ENCODE measurements at places on chromosomes 1 and 21.

- DNase-seq = no peak
Observed at GRCh38 chr21:43190544-43190943, 21.7 kb downstream of the CRYAA start.

DNA sequence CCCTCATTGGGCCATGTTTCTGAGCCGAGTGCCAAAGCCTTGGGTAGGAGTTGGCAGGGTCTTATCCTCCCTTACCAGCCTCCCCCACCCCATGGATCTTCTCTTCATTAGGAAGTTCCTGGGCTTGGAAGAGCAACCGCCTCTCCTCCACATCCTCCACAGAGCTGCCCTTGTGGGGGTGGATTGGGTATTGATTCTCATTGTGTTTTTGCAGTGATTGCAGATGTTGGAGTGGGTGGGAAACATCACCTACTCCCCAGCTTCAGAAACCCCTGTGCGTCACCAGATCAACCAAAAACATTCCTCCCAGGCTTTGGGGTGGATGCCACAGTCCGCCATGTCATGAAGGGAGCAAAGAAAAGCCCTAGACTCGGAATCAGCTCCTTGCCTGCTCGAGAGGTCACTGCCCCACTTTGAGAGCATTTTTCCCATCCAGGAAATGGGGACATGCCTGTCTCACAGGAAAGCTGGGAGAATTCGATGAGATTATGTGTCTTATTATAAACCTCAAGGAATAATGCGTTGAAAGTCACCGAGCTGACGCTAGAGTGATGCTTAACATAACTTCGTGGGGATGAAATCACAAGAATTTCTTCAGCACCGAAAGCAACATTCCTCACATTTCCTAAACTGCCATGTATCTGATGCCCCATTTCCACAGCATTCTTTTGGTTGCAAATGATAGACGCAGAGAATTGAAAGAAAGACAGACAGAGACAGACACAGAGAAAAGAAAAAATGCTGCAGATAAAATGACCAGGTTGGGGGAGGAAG lies 44.7 kb upstream of the ZBTB40 start:
- DNase-seq = no peak

DNA sequence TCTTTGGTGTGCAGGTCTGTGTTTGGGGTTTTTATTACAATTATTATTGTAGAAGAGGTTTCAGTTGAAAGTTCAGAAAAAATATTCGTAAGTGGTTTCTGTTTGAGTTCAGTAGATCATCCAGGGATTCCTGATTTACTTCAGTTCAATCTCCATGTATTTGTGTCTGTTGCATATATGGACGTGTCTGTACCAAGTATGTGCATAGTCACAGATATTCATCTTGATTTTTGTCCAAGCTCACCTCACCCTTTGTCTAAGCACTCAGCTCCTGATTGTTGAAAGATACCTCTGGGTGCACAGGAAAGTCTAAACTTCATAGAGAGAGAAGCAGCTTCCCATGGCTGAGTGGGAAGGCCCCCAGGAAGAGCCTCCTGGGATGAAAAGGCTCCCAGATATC lies 141.7 kb downstream of the TBX15 start:
- no peak for DNase-seq

GRCh38 chr1:38291336-38291735 lies 244.7 kb upstream of the POU3F1 start:
- no peak for DNase-seq

- DNase-seq = no peak
Observed at GRCh38 chr21:24183077-24183476, 1424.2 kb downstream of the MRPL39 start.

- no peak for DNase-seq
Observed at GRCh38 chr21:41631564-41632461, 123.9 kb upstream of the TMPRSS2 start.

GRCh38 chr1:225892307-225892706 lies 3.4 kb upstream of the LEFTY1 start:
- DNase-seq = no peak

DNA sequence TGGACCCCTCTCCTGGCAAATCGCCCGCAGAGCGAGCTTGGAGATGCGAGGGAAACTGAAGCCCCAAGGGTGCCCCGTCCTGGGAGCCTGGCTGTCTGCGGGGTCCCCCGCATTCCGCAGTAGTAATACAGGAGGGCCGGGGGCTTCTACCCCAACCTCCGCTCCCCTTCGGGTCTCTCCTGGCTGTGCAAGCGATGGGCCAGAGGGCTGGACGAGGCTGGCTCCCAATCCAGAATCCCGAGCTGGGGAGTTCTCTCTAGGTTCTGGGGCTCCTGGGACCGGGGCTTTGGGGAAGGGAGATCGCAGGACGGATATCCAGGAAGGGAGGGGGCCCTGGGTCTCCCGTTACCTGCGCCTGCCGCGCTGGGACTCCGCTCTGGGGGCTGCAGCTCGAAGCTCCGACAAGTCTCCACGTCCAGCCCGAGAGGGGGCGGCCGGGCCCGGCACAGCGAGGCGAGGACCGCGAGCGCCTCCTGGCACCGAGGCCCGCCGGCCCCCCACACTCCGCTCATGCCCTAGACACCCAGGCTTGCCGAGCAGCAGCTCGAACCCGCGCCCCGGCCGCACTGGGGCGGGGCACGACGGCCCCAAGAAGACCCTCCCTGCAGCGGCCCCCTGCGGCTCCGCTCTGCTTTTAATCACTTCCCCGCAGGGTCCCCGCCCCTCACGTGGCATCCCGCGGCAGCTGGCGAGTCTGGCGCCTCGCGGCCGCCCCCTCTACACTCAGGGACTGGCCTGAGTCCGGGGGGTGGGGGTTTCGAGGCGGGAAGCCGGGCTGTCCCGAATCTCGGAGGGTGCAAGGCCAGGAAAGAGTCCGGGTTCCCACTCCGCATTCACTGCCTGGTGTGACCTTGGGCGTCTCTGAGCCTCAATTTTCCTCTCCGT lies at the start of gene SYT6:
TSS of gene SYT6 (minus strand) at position 609 of the 885 bp plus-strand sequence. CDS start at position 512, 97 bp downstream.
- no peak for DNase-seq

- DNase-seq = no peak
Observed at GRCh38 chr1:48640836-48641492, 135.7 kb downstream of the BEND5 start.

- no peak for DNase-seq
Observed at GRCh38 chr1:8517661-8518489, 200.0 kb downstream of the SLC45A1 start.

GRCh38 chr1:117363571-117364048 lies 3.6 kb upstream of the MAN1A2 start:
- DNase-seq = no peak

DNA sequence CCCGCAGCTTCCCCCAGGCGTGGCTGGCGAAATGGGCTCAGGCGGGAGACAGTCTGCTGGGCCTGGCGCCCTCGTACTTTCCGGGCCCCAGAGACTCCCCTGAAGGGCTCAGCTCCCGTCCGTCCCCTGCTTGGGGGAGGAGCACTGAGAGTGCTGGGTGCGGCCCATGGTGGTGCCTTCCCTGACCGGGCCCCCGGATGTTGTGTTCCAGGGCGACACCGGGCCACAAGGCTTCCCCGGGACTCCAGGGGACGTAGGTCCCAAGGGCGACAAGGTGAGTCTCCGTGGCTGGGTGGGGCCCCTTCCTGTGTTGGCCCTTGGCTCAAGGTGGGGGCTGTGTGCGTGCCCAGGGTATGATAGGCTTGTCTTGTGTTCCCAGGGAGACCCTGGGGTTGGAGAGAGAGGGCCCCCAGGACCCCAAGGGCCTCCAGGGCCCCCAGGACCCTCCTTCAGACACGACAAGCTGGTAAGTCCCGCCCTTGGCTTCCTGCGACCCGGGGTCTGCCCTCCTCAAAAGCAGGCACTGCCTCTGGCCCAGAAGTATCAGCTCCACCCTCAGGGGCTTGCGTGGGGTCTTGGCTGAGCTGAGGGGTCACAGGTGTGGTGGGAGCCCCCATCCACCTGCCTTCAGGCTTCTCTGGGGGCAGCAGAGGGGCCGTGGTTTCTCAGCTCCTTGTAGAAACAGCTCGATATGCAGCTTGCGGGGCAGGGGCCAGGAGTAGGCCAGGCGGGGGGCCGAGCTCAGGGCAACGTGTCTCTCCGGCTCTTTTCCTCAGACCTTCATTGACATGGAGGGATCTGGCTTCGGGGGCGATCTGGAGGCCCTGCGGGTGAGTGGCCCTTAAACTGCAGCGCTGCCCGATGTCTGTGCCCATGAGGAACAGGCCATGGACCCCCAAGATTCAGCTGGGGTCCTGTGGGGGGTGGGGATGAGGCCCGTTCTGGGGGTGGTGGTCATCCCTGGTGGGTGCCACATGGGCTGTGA lies 62.3 kb downstream of the SLC19A1 start:
- no peak for DNase-seq

DNA sequence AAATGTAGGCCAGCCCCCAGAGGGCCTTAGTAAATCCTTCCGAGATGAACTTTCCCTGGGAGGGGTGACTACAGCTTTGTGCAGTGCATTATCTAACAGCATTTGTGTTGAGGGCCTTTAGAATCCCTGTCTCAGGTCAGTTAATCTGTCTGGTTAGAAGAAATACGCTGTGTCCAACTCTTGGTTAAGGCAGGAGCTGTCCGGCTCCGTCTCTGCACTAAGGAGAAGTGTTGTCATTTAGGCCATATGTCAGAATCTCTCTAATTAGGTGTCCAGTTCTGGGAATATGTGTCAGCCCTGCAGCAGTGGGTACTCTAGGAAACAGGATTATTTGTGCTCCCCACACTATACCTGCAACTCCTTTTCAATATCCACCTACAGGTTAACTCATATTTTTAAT lies 67.1 kb upstream of the DESI2 start:
- no peak for DNase-seq

- no peak for DNase-seq
Observed at GRCh38 chr1:16396591-16396990, 29.5 kb downstream of the SZRD1 start.

DNA sequence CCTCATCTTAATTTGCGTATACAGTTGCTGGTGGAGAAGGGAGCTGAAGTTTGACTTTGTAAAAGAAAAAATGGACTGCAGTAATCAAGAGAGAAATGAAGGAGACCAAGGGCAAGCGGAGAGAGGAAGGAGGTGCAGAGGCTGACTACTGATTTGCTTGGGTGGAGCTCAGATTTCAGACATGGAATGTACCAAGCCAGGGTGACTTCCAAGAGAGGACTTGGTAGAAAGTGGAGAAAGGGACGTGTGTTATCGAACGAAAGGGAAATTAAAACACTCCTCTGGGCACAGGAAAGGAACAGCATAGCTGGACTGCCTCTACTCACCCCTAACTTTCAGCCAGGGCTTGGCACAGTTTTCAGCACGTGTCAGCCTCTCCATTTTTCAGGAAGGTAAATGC lies 15.1 kb upstream of the HEATR1 start:
- DNase-seq = no peak

- DNase-seq = no peak
Observed at GRCh38 chr1:195327361-195327760, 1280.9 kb downstream of the KCNT2 start.

DNA sequence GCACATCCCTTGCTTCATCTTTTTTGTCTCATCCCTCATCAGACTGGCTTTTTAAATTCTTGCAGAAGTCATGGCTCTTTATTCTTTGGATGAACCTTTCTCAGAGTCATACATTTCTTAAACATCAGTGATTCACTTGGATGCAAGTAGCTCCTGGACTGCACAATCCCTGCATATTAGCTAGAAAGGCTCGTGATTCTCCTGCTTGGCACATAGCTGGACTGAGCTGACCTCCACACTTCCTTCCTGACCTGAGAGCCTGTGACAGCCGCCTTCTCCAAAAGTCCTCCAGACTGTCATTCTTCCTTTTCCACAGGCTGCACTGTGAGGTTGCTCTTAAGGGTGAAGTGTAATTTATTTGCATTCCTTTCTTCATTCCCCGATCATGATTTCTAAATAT lies 109.4 kb downstream of the RGL1 start:
- DNase-seq = no peak

- no peak for DNase-seq
Observed at GRCh38 chr21:44379991-44380865, 26.8 kb downstream of the TRPM2 start.

DNA sequence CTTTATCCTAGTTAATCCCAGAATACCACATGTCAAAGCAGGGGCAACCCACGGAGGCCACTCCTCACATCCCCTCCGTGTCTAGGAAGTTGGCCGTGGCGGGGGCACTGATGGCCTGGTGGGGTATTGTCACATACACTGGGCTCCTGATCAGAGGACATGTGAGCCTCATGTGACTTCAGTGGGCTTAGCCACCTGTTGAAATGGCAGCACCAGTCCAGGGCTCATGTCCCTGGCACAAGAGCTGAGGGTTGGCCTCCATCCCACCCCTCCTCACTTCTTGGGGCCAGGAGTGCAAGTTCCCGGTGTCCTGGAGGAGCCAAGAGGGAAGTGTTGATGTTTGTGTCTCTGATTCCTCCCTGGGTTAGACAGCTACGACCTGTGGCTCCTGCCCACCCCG lies 313.4 kb downstream of the CAMTA1 start:
- no peak for DNase-seq

DNA sequence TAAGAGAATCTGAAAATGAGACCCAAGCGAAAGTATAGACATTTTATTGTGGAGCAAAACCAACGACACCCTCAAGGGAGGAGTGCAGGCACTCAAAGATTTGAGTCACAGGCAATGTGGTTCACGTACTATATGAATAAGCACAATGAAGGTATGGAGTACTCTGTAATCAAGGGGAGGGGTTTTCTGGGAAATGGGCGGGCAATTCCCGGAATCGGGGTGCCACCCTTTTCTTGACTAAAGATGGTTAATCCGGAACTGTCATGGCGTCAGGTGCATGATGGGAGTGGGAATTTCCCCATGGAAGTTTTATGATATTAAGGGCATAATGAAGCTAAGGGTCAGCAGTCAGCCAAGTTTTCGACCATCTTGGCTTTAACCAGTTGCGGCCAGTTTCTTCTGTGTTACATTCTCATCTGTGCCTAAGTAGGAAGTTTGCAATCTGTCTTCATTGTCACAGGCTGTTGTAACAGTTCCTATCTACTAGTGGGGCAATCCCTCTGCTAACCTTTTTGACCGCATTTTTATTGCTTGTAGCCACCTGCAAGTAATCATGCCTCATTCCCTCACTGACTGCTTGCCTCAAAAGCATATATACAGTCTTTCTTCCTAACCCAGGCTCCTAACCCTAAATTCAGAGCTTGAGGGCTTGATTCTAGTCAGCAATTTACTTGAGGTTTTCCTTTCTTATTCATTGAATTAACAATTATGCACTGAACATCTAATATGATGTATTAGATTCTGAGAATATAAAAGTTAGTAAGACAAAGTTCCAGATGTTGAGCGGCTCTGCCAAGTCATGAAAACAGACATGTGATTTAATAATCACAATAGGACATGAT lies 775 bp upstream of the AIM2 start:
- DNase-seq = no peak

- DNase-seq = no peak
Observed at GRCh38 chr1:196380316-196380715, 227.9 kb downstream of the KCNT2 start.

DNA sequence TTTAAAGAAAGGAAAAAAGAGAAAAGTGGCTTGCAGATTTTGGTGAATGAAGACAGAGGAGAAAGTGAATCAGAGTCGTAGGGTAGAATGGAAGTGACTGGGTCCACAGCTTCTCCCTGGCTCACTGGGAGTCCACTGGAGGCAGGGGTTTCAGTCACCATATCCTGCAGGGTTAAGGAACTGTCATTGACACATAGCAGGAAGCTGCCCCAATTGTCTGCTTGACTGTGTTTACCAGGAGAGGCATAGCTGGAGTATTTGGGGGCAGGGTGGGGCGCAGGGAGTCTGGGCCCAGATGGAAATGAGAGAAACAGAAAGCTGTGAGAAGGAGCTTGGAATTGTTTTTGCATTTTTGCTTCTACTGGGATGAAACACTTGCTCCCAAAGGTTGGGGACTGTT lies 228.8 kb upstream of the CSF3R start:
- DNase-seq = no peak
